ENCODE measurements at places on chromosomes 3 and 15.

GRCh38 chr3:32959371-32959770 lies 7.9 kb downstream of the CCR4 start:
- H3K4me1 ChIP-seq, result no peaks in the 10 kb centered on the region
- H3K27ac ChIP-seq, result no peak overlapping the region
- H3K27me3 ChIP-seq, result no peaks in the 10 kb centered on the region
- no peak overlapping the region for H3K4me3 ChIP-seq
- no peaks in the 10 kb centered on the region for H3K36me3 ChIP-seq

DNA sequence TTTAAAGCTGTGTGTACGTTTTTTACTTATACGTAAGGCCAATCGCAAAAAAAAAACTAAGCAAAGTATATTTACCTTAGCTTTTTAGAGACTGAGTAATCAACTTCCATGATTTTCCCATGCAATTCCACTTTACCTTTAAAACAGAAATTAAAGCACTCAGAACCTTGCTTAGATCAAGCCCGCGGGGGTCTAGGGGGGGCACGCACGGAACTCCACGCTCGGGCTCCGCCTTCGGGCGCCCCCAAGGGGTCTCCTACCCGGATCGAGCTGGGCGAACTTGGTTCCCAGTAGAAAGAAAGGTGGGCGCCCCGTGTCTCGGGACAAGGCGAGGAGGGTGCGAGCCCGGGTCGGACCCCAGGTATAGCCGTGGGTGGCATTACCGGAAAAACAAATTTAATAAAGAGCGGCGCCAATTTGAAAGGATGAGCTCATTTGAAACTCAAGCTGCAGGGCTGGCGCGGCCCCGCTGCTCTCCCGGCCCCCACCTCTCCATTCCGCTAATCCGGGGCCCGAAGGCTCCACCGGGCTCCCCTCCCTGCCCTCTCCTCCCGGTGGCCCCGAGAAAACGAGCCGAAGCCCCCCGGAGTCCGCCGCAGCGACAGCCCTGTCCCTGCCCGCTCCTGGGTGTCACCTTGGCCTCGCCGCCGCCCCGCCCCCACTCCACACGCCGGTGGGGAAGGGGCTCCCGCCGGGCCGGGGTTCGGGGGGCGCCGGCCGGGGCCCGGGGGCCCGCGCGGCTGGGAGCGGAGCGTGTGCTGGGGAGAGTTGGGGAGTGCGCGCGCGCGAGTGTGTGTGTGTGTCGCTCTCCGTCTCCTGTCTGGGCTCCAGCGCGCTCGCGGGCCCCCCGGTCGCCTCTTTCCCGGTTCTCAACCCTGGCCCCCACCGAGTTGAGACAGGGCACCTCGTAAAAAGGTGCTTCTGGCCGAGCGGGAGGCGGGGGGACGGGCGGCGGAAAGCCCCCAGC lies 1.5 kb downstream of the IGF2BP2 start:
- H3K27ac ChIP-seq, result peak overlapping the region; percentile 75
- peaks cover 37% of the 10 kb centered on the region for H3K4me1 ChIP-seq
- H3K27me3 ChIP-seq, result peaks cover 38% of the 10 kb centered on the region
- DNase-seq, result peak; percentile 64
- no peaks in the 10 kb centered on the region for H3K36me3 ChIP-seq

GRCh38 chr3:192881159-192881786 lies 36.4 kb downstream of the MB21D2 start:
- H3K36me3 ChIP-seq, result no peaks in the 10 kb centered on the region
- H3K27ac ChIP-seq, result no peak overlapping the region
- H3K27me3 ChIP-seq, result no peaks in the 10 kb centered on the region
- no peaks in the 10 kb centered on the region for H3K4me1 ChIP-seq
- no peak for DNase-seq
- H3K4me3 ChIP-seq, result no peak overlapping the region

DNA sequence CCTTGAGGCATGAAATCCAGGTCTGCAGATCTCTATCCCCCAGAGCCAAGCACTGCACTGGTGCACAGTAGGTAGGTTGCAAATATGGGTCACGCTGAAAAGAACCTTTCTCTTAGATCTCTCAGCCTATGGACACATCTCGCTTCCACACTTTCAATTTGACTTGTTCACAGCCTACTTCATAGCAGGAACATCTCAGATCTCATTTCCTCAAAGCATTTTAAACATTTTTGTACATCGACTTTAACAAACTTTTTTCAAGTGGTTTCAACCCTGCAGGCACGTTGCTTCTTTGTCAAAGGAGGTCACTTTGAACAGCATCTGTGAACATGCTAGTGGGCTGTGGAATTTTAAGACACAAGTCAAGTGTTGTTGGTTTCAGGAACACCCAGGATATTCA lies 76.0 kb downstream of the SLC12A8 start:
- peak overlapping the region; percentile 68 for H3K27ac ChIP-seq
- H3K4me1 ChIP-seq, result peaks cover 33% of the 10 kb centered on the region

DNA sequence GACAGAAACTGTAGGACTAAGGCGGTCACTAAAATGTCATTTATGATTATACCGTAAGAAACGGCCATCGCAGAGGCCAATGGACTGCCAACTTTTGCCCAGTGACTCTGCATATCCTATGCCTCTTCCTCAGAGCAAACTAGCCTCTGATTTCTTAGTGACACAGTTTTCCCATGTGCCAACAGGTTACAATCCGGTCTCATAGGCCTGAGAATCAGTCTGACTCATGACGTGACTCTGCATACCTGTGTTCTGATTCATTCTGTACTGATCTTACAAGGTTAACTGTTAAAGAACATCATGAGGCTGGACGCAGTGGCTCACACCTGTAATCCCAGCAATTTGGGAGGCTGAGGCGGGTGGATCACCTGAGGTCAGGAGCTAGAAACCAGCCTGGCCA lies 17.8 kb downstream of the RUBCN start:
- no peak for DNase-seq
- H3K4me1 ChIP-seq, result no peaks in the 10 kb centered on the region
- H3K4me3 ChIP-seq, result no peak overlapping the region

DNA sequence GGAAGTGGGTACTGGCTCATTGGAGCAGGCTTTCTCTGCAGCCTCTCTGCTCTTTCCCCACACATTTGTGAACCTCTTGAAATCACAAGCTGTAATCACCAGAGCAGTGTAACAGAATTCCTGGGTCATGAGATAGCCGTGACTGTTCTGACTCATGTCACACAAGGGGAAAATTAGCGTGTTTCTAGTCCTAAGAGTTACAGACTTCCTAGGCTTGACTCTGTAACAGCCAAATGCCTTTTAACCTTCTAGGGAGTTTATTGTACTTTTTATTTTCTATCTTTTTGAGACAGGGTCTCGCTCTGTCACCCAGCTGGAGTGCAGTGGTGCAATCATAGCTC lies 54.7 kb upstream of the TRAK1 start:
- no peak for DNase-seq
- no peaks in the 10 kb centered on the region for H3K27me3 ChIP-seq
- no peak overlapping the region for H3K4me3 ChIP-seq
- no peaks in the 10 kb centered on the region for H3K36me3 ChIP-seq
- H3K27ac ChIP-seq, result peak overlapping the region; percentile 52

GRCh38 chr15:45402955-45403877 lies 24.9 kb upstream of the GATM start:
- peaks cover 29% of the 10 kb centered on the region for H3K36me3 ChIP-seq
- H3K4me1 ChIP-seq, result peaks cover 50% of the 10 kb centered on the region
- peak; percentile 81 for DNase-seq
- peak overlapping the region; percentile 100 for H3K4me3 ChIP-seq
- H3K27ac ChIP-seq, result peak overlapping the region; percentile 88
- H3K27me3 ChIP-seq, result no peaks in the 10 kb centered on the region

DNA sequence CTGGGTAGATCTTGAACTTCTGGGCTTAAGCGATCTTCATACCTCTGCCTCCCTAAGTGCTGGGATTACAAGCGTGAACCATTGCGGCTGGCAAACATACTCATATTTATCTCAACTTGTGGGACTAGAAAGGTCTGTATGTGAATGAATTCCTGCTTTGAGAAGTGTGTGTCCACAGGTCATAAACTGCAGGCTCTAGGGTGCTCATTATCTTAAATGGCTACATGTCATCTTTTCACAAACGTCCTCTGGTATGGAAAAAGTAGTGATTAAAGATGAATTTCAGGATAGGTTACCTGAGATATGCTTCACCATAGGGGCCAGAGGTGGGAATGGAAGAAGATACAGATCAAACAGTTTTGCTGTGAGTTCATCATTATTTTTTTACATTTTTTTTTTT lies 7.8 kb upstream of the HDAC11 start:
- H3K36me3 ChIP-seq, result no peaks in the 10 kb centered on the region
- no peak for DNase-seq
- no peaks in the 10 kb centered on the region for H3K27me3 ChIP-seq
- H3K27ac ChIP-seq, result no peak overlapping the region

GRCh38 chr3:156637480-156638022 lies 36.8 kb upstream of the TIPARP start:
- H3K36me3 ChIP-seq, result no peaks in the 10 kb centered on the region
- H3K27me3 ChIP-seq, result no peaks in the 10 kb centered on the region
- H3K27ac ChIP-seq, result no peak overlapping the region
- DNase-seq, result no peak

DNA sequence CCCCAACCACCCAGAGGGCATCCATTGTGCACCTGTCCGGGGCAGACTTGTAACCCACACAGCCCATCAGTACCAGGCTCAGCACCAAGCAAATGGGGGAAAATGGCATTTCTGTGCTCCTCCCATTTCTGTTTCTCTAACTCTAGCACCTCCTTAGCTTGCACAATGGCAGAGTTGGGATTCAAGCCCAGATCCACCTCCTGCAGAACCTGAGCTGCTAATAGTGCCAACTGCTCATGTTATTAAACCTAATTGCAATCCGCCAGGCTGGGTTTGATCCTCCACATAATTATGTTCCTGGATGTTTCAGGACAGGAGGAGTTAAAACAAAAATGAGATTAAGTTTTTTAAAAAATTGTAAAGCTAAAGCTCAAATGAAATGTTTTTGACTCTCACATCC lies 235.0 kb downstream of the OCA2 start:
- H3K27me3 ChIP-seq, result no peaks in the 10 kb centered on the region
- no peak for DNase-seq
- peaks cover 15% of the 10 kb centered on the region for H3K4me1 ChIP-seq
- no peaks in the 10 kb centered on the region for H3K36me3 ChIP-seq
- no peak overlapping the region for H3K4me3 ChIP-seq
- H3K27ac ChIP-seq, result no peak overlapping the region

DNA sequence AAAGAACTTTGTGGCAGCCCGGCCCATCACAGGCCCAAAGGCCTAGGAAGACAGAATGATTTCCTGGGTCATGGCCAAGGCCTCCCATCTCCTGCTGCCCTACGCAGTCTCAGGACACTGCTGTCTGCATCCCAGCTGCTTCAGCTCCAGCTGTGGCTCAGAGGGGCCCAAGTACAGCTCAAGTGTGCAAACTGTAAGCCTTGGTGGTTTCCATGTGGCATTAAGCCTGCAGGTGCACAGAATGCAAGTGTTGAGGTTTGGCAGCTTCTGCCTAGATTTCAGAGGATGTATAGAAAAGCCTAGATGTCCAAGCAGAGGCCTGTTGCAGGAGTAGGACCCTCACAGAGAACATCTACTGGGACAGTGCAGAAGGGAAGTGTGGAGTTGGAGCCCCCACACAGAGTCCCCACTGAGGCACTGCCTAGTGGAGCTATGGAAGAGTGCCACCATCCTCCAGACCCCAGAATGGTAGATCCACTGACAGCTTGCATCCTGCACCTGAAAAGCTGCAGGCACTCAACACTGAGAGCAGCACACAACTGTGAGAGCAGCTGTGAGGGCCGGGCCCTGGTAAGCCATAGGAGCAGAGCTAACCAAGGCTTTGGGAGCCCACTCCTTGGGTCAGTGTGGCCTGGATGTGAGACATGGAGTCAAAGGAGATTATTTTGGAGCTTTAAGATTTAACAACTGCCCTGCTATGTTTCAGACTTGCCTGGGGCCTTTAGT lies 208.2 kb upstream of the CMC1 start:
- no peak overlapping the region for H3K4me3 ChIP-seq
- H3K36me3 ChIP-seq, result no peaks in the 10 kb centered on the region
- H3K27ac ChIP-seq, result no peak overlapping the region
- no peaks in the 10 kb centered on the region for H3K4me1 ChIP-seq
- DNase-seq, result no peak

DNA sequence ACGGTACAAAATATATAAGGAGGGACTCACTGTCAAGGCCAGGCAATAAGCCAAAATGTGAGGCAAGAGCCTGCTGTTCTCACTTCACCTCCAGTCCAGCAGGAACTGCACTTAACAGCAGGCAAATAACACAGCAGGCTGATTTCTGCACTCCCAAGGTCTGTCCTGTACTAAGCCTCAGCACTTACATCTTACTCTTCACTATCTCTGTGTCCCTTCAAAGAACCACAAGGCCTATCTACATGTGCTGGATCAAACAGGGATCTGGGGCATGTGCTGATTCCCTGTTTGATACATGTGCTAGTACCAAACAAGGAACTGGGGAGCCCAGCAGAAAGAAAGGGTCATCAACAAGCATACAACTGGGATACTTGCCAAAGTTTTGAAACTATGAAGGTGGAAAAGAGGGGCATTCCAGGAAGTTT lies 22.2 kb downstream of the UACA start:
- no peaks in the 10 kb centered on the region for H3K27me3 ChIP-seq
- no peak for DNase-seq
- H3K4me1 ChIP-seq, result peaks cover 44% of the 10 kb centered on the region
- H3K27ac ChIP-seq, result peak overlapping the region; percentile 73
- no peaks in the 10 kb centered on the region for H3K36me3 ChIP-seq

GRCh38 chr3:191329654-191330529 lies at the start of gene UTS2B:
TSS of gene UTS2B (minus strand) at chr3:191330526. CDS start at chr3:191282189, 48,337 bp downstream.
- peaks cover 31% of the 10 kb centered on the region for H3K4me1 ChIP-seq
- peak within 1 kb of the TSS; percentile 81 for H3K4me3 ChIP-seq
- H3K27ac ChIP-seq, result peak within 1 kb of the TSS; percentile 93
- H3K27me3 ChIP-seq, result no peaks in the 10 kb centered on the region
- DNase-seq, result peak; percentile 82
- no peaks in the 10 kb centered on the region for H3K36me3 ChIP-seq

GRCh38 chr15:79179108-79179561 lies 88.6 kb upstream of the RASGRF1 start:
- peaks cover 9% of the 10 kb centered on the region for H3K27me3 ChIP-seq
- no peaks in the 10 kb centered on the region for H3K36me3 ChIP-seq
- no peak for DNase-seq

GRCh38 chr3:11661827-11662226 lies 18.1 kb upstream of the VGLL4 start:
- H3K27me3 ChIP-seq, result no peaks in the 10 kb centered on the region
- no peaks in the 10 kb centered on the region for H3K36me3 ChIP-seq
- H3K4me3 ChIP-seq, result no peak overlapping the region
- DNase-seq, result no peak

- no peak for DNase-seq
- no peaks in the 10 kb centered on the region for H3K27me3 ChIP-seq
- H3K27ac ChIP-seq, result no peak overlapping the region
- H3K4me1 ChIP-seq, result peaks cover 6% of the 10 kb centered on the region
Measured at GRCh38 chr3:29275309-29275708, 5.6 kb upstream of the RBMS3 start.

- H3K4me3 ChIP-seq, result no peak overlapping the region
- H3K27me3 ChIP-seq, result peaks cover 4% of the 10 kb centered on the region
- no peak overlapping the region for H3K27ac ChIP-seq
- no peak for DNase-seq
- H3K4me1 ChIP-seq, result no peaks in the 10 kb centered on the region
Measured at GRCh38 chr15:85865070-85865684, 70.5 kb upstream of the KLHL25 start.

DNA sequence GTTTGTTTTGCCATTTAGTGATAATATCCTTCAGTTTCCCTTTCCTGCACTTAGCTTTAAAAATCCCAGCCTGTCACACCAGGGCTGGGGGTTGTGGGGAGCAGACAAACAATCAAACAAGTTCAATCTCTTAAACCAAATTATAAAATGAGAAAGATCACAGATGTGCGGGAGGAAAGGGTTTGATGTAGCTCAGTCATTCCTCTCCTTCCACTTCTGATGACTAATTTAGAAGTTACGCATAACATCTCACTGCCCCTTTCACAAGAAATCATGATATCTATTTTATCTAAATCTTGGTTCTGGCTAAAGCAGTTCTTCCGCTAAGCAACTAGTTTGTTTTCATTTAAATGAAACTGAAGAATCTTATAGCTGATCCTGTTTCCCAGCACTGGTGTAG lies 34.1 kb upstream of the ATG7 start:
- H3K4me1 ChIP-seq, result peaks cover 15% of the 10 kb centered on the region
- H3K4me3 ChIP-seq, result no peak overlapping the region
- no peak overlapping the region for H3K27ac ChIP-seq
- H3K36me3 ChIP-seq, result no peaks in the 10 kb centered on the region

All from suprapubic skin (tissue), 4 donors.